Gastrocnemius medialis (tissue), 4 donors: ENCODE measurements at places on chromosomes 2 and 18.
A peak's percentile ranks its signal among the peaks of the same experiment; 100 is the strongest.

GRCh38 chr2:14292964-14293363 is 339.6 kb upstream of the LRATD1 start:
- DNase-seq = no peak
- H3K27ac ChIP-seq = no peak overlapping the region
- no peaks in the 10 kb centered on the region for H3K36me3 ChIP-seq

DNA sequence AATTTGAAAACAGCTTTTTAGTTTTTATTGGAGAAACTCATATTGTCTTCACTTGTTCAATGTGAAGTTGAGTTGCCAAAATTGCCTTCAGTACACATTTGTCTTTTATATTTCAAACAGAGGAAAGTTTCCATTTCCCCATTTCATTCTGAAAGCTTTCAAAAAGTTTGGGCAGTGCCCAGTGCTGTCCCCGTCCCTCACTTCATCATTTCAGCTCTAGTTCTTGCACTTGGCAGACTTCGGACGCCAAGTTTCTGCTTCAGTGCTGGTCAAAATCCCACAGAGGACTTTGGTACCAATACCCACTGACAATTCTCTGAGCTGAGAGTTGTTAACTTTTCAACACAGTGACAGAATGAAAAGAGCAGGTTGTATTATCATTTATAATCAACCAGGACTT is 43.4 kb upstream of the AQP4 start:
- H3K4me1 ChIP-seq = no peaks in the 10 kb centered on the region
- no peaks in the 10 kb centered on the region for H3K27me3 ChIP-seq
- H3K36me3 ChIP-seq = no peaks in the 10 kb centered on the region
- H3K4me3 ChIP-seq = no peak overlapping the region

DNA sequence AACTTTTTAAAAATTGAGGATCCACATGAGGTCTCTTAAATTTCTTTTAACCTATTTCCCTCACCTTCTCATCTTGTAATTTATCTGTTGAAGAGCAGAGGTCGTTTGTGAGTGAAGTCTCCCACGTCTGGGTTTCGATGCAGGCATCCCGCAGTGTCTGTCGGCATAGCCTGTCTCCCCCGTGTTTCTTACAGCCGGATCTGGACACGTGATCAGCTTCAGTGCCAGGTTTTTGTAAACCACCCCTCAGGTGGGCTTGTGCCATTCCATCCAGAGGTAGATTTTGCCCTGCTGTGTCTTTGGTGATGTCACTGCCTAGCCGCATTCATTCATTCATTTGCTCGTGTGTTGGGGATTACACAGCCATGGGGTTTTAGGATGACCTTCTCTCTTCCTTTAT is 16.2 kb downstream of the AQP12A start:
- H3K27me3 ChIP-seq = peaks cover 38% of the 10 kb centered on the region
- no peaks in the 10 kb centered on the region for H3K36me3 ChIP-seq
- no peak for DNase-seq
- no peak overlapping the region for H3K27ac ChIP-seq

- no peaks in the 10 kb centered on the region for H3K36me3 ChIP-seq
- no peak overlapping the region for H3K27ac ChIP-seq
- no peak for DNase-seq
- no peak overlapping the region for H3K4me3 ChIP-seq
- H3K4me1 ChIP-seq = no peaks in the 10 kb centered on the region
- no peaks in the 10 kb centered on the region for H3K27me3 ChIP-seq
Measured at GRCh38 chr2:170885130-170885791, 43.8 kb upstream of the GORASP2 start.

DNA sequence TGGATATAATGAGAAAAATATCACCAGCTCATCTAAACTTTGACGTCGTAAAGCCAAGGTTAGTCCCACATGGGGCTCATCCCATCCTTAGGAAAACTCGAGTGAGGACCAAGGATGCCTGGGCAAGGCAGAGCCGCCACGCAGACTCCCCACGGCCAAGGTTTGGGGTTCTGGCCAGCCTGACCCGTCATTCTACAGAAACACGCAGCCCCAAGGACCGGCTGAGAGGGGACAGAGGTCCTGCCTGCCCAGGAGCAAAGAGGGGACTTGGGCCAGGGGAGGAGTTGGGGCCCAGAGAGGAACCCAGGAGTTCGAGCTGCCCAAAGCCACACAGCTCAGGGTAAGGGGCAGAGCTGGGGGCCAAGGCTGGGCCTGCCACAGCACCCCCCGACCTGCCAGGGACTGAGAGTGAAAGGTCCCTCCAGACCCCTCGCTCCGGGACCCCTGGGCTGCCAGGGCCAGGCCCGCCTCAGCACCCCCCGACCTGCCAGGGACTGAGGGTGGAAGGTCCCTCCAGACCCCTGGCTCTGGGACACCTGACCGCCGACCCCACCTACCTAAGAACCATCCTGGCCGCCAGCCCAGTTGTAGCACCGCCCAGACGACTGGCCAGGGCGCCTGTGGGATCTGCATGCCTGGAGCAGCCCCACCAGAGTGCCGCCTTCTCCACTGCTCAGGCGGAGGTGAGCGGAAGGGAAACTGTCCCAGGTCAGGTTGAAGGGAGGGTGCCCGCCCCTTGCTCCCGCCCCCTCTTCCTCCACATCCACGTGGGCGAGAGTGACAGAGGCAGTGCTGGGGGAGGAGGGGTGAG is at the start of gene PDCD1:
TSS of gene PDCD1 (minus strand) at position 689 of the 811 bp plus-strand sequence. CDS start at position 633, 56 bp downstream.
- peak within 1 kb of the TSS; percentile 35 for H3K4me3 ChIP-seq
- peaks cover 12% of the 10 kb centered on the region for H3K27me3 ChIP-seq
- DNase-seq = no peak
- H3K36me3 ChIP-seq = no peaks in the 10 kb centered on the region

GRCh38 chr2:229679393-229680125 is 34.8 kb downstream of the DNER start:
- H3K27ac ChIP-seq = no peak overlapping the region
- H3K27me3 ChIP-seq = no peaks in the 10 kb centered on the region
- H3K4me1 ChIP-seq = no peaks in the 10 kb centered on the region
- H3K36me3 ChIP-seq = no peaks in the 10 kb centered on the region
- H3K4me3 ChIP-seq = no peak overlapping the region
- DNase-seq = no peak
